ENCODE measurements at places on chromosomes 1 and 21. TPM values are rescaled to one million over a fixed set of nuclear protein-coding genes. Genes with fewer than 3 reads are reported as not detected.

LEFTY2 gene
- total RNA-seq = not detected

GRCh38 chr1:60890664-60891063, 191.7 kb upstream of the NFIA start:
- no peak for DNase-seq

GRCh38 chr1:30889511-30889910, 19.0 kb downstream of the SDC3 start:
- DNase-seq = no peak

GRCh38 chr1:42767510-42768000, 506 bp downstream of the C1orf50 start:
- no peak for DNase-seq

KIF14 gene
- 12.3 TPM for total RNA-seq

- no peak for DNase-seq
These were observed 641.2 kb downstream of the PTPRC start for GRCh38 chr1:199279872-199280645.

- peak; percentile 84 for DNase-seq
These were observed at the start of gene THAP3 for GRCh38 chr1:6624710-6625583. Gene THAP3 (plus strand): TSS chr1:6624868. CDS start chr1:6625219, 351 bp downstream.

DNA sequence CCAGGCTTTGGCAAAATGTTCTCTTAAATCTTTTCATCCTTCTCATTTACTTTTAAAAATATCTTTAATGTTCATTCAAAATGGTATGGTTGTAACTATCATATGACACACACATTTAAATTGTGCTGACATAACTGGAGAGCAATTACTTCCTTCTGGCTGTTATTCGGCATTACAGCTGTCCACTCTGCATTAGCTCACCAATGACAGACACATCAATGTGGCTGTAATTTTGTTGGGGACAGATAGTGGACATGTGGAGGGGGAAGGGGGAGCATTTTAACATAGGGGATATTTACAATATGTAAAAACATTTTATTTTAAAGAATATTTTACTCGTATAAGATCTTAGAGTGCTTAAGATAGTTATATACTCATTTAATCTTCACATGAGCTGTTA, 319.8 kb downstream of the HMCN1 start:
- DNase-seq = no peak

NOTCH2 gene
- total RNA-seq = 45.2 TPM

GRCh38 chr1:114703242-114703641, 7.9 kb upstream of the AMPD1 start:
- DNase-seq = no peak

DNA sequence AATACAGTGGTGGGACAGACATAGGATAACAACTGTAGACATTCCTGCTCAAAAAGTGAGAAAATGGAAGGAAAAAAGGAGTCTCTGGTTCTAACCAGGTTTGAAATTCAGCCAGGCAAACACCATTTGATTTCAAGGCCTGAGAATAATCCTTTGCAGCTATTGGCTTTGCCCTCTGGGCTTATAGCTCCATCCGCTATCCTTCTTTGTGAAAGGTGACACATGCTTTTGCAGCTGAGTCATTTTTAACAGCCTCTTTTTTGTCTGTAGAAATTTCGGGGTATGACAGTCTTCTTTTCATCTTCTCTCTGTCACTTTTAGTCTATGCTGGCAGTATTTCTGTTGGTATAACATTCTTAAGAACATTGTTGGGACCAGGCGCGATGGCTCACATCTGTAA, 16.2 kb downstream of the SDHC start:
- DNase-seq = peak; percentile 7

SUSD4 gene
- 31.4 TPM for total RNA-seq

- DNase-seq = no peak
These were observed 170.7 kb upstream of the IRF2BP2 start for GRCh38 chr1:234780531-234781162.

DYRK3 gene
- 0.16 TPM for total RNA-seq

All from Caco-2 (cell line).